ENCODE measurements at places on chromosomes 1 and 21. TPM values are rescaled to one million over a fixed set of nuclear protein-coding genes. Genes with fewer than 3 reads are reported as not detected.

BPNT1 gene
- 20.3 TPM for total RNA-seq

FCRL4 gene
- total RNA-seq: not detected

C1orf141 gene
- not detected for total RNA-seq

PM20D1 gene
- not detected for total RNA-seq

OPTC gene
- total RNA-seq: not detected

PRR9 gene
- total RNA-seq: not detected

FAM163A gene
- total RNA-seq: not detected

DCDC2B gene
- total RNA-seq: not detected

STIL gene
- total RNA-seq: 28.1 TPM

CELA2A gene
- not detected for total RNA-seq

TCP10L gene
- total RNA-seq: not detected

BEND5 gene
- not detected for total RNA-seq

TMEM61 gene
- total RNA-seq: not detected

POLR3GL gene
- 18.8 TPM for total RNA-seq

TAF5L gene
- total RNA-seq: 20.3 TPM

BROX gene
- total RNA-seq: 39.7 TPM

SPRR2E gene
- not detected for total RNA-seq

RSPH1 gene
- not detected for total RNA-seq

TMEM200B gene
- total RNA-seq: 1.5 TPM

C1orf226 gene
- total RNA-seq: 4.2 TPM

EPS15 gene
- total RNA-seq: 44.8 TPM

KCNJ9 gene
- total RNA-seq: not detected

CLCNKB gene
- not detected for total RNA-seq

PMF1 gene
- total RNA-seq: 58.4 TPM

MYBPH gene
- not detected for total RNA-seq

BMP8B gene
- total RNA-seq: not detected

CLEC20A gene
- total RNA-seq: not detected

TEX38 gene
- total RNA-seq: not detected

C8A gene
- total RNA-seq: not detected

SORT1 gene
- 16.8 TPM for total RNA-seq

AIM2 gene
- total RNA-seq: not detected
